ENCODE measurements at places on chromosomes 1 and 21.

DNA sequence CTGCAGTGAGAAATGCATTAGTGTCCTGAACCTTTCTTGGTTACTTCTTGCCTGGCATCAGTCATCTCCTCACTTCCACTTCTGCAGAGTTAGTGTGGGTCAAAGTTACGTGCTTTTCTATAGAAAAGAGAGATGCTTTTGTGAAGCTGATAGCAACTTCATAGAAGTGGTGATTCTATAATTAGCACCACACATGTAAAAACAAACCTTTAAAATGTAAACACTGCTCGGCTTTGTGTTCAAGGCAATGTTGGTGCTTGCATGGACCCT is 57.3 kb downstream of the MRPS6 start:
- no peak for DNase-seq

GRCh38 chr1:178646821-178647220 is 78.2 kb upstream of the RALGPS2 start:
- DNase-seq, result no peak

GRCh38 chr21:34935452-34935851 is 113.7 kb downstream of the RUNX1 start:
- DNase-seq, result no peak

- DNase-seq, result no peak
Measured at GRCh38 chr1:109114342-109114674, 393 bp downstream of the ELAPOR1 start.

DNA sequence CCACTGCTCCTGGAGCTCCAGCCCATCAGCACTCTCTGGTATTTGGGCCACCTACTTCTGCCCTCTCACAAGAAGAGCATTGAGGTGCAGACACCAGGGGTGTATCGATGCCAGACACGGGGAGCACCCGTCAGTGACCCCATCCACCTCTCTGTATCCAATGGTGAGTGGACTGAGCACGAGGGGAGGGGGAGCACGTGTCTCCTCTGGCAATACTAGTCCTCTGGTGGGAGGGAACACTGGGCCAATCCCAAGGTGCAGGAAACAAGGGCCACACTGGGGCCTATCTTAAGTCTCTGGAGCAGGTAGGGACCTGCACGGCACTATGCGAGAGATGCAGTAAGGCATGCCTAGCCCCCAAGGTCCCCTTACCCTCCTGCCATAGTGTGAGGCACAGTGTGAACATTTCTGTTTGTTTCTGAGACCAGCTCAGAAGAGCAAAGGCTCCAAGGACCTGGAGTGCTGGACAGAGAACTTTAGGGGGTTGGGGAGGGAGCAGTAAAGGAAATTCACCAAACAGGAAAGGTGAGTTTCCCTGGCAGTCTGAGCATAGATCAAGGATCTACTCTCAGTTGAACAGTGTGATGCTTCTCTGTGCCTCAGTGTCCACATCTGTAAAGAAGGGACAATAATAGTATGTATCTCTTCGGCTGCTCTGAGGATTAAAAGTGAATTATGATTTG is 2.3 kb downstream of the FCRLB start:
- no peak for DNase-seq

DNA sequence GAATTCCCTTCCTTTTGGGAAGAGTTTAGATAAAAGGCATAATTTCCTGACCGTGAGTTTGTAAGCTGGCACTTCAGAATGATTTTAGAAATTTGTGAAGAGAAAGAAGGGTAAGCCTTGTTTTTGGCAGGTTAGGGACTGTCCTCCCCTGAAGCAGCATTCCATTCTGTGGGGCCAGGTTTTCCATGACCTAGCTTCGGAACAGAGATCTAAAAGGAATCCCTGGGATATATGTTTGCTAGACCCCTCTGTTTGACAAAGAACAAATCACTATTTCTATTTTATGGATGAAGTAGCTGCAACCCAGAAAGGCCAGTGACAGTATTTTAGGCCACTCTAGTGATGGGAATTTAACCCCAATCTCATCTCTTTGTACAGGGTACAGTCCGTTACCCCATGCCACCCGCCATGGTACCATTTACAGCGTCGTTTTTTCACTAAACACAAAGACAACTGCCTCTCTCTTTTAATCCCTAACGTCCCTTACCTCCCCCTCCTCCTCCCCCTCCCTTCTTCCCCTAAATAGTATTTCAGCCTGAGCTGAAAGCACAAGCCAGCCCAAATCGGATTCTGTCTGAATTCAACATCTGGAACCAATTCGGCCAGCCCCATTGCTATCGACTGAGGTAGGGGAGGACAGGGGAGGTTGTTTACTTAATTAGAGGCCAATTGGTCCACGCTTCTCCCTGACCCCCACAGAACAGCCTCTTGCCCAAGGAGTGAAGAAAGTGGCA is 23.4 kb upstream of the IKBKE start:
- no peak for DNase-seq

DNA sequence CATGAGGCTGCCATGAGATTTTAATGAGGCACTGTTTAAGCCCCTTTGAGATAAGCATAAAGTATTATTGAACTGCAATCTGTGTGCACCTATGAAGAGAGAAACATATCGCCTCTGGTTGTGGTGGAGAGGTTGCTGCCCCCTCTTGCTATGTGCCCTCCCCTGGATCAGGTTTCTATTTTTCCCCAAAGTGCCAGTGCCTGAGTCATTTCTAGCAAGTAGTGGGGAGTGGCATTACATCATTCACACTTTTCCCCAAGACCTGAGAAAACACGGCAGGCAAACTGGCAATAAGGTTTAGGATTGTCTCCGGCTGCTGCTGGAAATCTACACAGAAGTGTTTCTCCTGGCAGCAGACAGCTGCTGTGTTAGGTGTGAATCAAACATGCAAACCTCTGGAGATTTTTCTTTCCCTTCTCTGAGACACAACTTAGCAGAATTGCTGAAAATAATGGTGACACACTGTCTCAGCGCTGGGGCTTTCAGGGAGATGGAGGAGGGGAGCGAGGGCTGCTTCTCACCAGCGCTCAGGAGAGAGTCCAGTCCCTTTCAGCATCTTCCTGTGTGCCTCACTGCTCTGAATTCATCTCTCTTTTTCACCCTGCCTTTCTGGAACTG is 13.7 kb upstream of the RGS16 start:
- DNase-seq, result no peak

DNA sequence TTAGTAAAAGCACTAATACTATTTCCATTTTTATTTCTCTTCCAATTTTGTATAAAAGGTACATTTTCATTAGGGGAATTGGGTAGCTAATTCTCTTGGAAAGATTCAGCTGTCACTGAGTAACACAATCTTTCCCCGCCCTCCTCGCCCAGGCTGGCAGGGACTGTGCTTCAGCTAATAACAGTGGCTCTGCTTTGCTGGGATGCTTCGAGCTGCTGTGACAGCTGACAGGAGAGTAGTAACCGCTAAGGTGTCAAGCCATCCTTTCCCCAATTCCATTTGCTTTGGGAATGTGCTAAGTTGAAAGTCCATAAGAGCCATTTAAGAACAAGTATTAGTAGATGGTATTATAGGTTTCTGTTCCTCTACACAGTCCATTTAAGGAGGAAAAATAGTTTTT is 106.7 kb upstream of the NRIP1 start:
- DNase-seq, result no peak

DNA sequence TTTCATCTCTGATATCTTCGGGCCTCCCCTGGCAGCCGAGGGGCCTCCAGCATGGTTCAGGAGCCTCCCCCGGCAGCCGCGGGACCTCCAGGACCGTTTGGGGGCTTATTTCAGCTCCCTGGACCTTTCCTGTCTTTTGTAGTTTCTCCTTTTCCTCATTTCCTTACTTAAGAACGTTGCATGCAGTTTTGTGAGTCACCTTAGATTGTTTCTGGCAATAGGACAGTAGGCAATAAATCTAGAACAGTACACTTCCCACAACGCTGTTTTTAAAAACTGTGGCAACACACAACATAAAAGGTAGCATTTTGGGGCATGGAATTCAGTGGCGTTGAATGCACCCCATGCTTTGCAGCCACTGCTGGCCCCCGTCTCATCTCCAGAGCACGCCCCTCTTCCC is 24.4 kb downstream of the FAAP20 start:
- DNase-seq, result no peak

GRCh38 chr1:28058971-28059878 is 29.2 kb downstream of the EYA3 start:
- no peak for DNase-seq

- DNase-seq, result no peak
Measured at GRCh38 chr1:21294266-21294989, 4.2 kb upstream of the ECE1 start.

GRCh38 chr1:214292322-214292721 is 11.4 kb downstream of the SMYD2 start:
- DNase-seq, result no peak

GRCh38 chr1:203586496-203587081 is 40.0 kb upstream of the ATP2B4 start:
- no peak for DNase-seq

DNA sequence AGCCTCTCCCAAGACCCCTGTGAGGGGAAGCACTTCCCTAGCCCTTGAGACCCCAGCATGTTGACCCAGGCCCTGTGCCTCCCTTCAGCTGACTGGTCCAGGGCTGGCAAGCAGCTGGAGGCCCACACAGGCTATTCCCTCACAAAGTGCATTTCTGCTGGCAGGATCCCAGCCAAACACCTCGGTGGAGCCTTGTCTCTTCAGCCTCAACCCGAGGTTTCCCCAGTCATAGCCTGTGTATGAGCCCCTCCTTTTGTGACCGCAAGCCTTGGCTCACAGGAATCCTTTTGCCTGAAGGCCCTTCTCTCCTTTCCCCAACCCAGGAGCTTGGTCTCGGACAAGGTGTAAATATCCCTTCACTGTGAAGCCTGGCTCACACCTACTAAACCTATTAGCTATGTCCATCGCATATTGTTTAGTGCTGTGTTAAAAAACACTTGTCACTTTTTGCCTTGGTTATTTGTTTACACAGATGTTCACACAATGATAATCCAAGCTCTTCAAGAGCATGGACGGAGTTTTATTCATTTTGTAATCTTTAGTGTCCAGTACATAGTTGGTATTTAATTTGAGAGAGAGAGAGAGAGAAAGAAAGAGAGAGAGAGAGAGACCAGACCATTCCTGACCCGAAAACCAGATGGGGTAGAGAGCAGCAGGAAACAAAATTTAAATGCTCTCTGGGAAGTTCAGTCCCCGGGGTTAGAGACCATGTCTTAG is 8.5 kb upstream of the CD247 start:
- DNase-seq, result no peak

DNA sequence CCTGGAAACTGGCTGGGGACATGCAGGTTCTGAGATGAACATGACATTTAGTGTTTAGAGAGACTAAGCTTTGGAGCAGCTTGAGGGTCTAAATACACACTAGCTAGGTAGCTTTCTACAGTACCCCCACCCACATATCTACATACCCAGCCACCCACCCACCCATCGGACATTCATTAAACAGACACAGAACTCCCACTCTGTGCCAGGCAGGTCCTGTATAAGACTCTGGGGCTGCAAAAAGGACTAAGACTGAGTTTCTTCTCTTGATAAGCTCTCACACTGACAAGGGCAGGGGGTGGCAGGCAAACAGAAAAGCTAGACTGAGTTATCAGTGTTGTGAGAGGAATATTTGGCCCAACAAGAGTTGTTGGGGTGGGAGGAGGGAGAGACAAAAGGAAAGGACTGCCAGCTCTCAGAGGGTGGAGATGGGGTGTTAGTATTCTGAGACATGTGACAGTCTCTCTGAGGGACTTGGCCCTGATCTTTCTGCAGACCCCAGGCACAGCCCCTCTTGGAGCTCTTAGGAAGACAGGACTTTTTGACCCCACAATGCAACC is 6.8 kb downstream of the MAP7D1 start:
- DNase-seq, result no peak

DNA sequence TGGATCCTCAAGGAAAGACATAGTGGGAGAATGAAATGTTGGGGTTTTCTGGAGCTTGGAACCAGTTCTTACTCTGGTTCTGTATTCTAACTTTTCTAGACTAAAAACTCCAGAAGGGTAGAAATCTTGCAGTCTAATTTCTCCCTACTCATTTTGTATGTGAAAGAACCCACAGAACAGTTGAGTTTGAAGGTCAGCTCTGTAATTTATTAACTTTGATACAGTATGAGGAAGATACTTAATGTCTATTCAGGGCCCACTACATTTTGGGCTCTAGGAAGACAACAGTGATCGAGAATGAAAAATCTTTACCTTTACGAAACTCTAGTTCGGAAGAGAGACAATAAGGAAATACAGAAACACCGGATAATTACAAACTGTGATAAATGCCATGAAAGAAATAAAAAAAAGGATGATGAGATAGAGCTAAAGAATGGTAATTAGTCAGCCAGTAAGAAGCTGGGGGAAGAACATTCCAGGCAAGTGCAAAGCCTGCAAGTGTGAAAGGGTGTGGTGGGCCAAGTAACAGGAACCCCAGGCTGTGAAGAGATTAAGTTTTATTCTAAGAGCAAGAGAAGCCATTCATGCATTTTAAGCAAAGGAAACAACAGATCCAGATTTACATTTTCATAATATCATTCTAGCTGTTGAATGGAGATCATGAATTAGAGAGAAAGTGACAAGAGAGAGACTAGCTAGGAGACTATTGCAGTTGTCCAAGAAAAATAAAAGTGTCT is 159.9 kb upstream of the HMCN1 start:
- no peak for DNase-seq

- no peak for DNase-seq
Measured at GRCh38 chr21:33750017-33750416, 107.7 kb downstream of the ITSN1 start.

DNA sequence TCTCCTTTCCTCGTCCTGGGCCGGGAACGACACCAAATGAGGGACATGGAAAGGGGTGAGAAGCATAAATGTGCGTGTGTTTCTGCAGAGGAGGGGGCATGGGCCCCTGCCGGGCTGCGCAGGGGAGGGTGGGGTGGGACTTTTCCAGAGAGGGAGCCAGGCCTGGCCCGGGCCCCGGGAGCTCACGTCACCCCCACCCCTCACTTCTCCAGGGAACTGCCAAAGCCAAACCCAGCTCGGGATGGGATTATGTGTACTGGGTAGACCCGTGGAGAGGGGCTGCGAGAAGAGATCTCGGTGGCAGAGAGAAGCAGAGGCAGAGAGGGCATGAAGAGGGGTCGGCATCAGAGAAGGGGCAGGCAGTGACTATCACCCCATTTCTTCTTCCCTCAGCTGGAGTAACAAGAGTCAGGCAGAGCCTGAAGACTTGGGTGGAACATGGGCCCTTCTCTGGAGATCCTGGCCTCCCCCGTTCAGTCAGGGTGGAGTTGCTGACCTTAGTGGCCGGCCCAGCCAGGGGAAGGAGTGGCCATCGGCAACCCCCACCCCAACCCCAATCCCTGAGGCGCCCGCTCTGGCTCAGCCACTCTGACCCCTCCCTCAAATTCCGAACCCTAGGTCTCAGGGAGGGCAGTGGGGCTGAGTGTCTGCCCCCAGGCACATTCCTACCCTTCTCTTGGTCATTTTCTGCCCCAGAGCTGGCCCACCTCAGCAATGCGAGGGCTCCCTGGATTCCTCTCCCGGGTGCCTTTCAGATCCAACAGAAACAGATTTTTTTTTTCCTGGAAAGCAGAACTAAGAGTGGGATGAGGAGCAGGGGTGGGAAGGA is 1.2 kb downstream of the ADAMTSL4 start:
- no peak for DNase-seq

DNA sequence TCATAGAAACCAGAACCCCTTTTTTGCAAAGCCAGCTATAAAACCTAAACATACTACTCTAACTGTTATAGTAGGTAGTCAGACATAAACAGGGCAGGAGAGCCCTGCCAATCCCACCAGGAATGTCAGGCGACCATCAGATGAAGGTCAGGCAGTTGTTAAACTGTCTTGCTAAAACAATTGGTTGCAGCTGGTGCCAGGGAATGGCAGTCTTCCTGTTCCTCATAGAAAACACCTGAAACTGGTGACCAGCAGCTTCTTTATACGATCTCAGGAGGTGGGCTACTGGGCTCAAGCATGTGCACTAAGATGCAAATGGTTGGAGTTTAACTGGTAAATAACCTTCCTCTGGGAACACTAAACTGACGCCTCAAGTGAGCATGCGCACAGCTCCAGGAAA is 224.1 kb downstream of the COL11A1 start:
- DNase-seq, result no peak

GRCh38 chr21:41761211-41761933 is 5.5 kb downstream of the RIPK4 start:
- no peak for DNase-seq

All from NCI-H2081 (cell line).